ENCODE measurements at places on chromosomes 13 and 19.

- DNase-seq: no peak
Measured at GRCh38 chr19:30318936-30319335, 53.2 kb upstream of the ZNF536 start.

DNA sequence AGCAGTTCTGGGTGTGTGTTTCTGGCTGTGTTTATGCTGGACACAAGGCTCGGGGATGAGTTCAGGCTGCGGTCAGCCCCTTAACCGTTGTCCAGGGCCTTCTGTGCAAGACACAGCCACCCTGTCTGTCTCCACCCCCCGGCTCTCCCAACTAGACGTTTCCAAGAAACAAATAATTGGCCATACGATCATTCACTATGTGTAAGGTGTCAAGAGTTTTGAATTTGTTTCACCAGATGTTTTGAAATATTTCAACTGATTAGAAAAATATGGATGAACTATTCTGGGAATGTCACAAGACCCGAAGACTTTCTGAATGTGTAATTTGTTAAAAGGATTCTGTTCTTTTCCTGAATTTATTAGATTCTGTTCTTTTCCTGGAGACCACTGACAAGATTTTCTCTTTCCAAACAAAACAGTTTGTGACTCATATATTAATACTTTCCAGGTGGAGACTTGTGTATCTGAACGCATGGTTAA lies 318.2 kb downstream of the MYO16 start:
- DNase-seq: no peak

GRCh38 chr19:412356-413355 lies 3.7 kb upstream of the C2CD4C start:
- no peak for DNase-seq

GRCh38 chr13:55761986-55762385 lies 1378.7 kb upstream of the PRR20A start:
- no peak for DNase-seq

DNA sequence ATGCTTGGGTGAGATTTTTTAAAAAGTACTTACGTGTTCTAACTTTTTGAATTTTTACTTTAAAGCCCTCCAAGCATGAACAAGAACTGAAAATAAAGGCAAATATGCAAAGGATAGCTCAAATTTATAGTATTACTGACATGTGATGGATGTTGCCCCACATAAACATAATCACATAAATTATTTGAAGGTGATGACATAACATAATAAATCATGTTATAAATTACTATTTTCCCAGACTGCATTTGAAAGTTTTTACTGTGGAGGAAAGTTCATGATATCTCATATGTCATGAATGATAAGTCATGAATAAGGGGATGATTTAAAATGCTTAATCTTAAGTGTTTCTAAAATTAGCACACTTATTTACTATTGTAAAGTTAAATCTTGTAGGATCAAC lies 705.7 kb upstream of the SLITRK1 start:
- DNase-seq: no peak

- DNase-seq: no peak
Measured at GRCh38 chr19:31023038-31023437, 326.2 kb downstream of the TSHZ3 start.

DNA sequence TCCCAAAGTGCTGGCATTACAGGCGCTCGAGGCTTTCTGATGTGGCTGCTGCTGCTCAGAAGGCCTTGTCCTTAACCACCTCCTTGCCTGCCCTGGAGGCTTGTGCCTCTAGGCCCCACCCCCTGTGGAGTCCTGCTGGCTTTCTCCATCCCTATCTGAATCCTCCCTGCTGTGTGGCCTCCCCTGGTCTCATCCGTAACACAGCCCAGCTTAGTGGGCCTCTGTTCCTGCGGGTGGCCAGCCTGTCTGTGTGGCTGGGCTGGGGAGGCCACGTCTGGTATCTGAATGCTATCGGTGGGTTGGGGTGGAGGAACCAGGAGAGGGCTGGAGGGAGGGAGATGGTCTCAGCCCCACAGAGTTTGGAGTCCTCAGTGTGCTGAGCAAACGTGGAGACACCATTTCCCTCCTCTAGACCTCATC lies 4.7 kb downstream of the RPL28 start:
- DNase-seq: no peak

DNA sequence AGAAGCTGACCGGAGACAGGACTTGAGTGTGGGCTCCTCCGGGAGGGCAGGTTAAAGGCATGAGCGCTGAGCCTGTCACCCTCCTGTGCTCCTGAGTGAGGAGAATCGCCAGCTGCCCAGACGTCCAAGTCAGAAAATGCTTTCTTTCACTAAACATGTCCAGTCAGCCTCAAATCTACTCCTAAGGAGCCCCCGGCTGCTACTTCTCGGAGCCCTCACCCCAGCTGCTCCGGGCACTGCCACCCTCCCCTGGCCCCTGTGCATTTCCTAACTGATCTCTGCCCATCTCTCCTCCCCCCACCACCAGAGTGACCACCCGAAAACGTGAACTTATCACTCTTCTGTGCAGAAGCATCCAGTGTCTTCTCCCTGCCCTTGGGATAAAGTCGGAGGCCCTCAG lies 277.5 kb upstream of the SOX1 start:
- no peak for DNase-seq

DNA sequence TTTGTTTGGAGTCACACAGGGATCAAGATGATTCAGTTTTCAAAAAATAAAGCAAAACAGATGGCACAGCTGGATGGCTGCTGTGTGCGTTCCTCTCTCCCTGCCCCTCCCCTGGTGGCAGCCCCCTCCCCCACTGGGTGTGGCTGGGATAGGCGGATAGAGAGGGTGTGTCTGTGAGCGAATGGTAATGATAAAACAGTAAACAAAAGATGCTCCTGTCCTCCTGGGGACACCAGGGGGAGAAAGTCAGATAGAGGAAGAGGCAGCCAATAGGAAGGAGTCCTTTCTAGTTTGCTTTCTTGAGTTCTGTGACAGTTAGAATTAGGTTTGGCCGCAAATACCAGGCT lies 6.5 kb downstream of the TMEM255B start:
- no peak for DNase-seq

- DNase-seq: no peak
Measured at GRCh38 chr19:42062381-42062780, 7.6 kb downstream of the GRIK5 start.

- no peak for DNase-seq
Measured at GRCh38 chr19:49136771-49137171, 17.4 kb downstream of the PPFIA3 start.

- no peak for DNase-seq
Measured at GRCh38 chr13:34611671-34612070, 330.4 kb upstream of the NBEA start.

DNA sequence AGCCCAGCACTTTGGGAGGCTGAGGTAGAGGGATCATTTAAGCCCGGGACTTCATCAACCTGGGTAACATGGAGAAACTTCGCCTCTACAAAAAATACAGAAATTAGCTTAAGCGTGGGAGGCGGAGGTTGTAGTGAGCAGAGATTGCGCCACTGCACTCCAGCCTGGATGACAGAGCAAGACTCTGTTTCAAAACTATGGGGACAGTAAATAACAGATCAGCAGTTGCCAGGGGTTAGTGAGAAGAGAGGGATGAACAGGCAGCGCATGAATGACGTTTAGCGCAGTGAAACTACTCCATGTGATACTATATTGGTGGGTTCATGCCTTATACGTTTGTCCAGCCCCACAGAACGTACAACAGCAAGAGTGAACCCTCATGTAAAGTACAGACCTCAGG lies 7.1 kb upstream of the ICAM3 start:
- no peak for DNase-seq

DNA sequence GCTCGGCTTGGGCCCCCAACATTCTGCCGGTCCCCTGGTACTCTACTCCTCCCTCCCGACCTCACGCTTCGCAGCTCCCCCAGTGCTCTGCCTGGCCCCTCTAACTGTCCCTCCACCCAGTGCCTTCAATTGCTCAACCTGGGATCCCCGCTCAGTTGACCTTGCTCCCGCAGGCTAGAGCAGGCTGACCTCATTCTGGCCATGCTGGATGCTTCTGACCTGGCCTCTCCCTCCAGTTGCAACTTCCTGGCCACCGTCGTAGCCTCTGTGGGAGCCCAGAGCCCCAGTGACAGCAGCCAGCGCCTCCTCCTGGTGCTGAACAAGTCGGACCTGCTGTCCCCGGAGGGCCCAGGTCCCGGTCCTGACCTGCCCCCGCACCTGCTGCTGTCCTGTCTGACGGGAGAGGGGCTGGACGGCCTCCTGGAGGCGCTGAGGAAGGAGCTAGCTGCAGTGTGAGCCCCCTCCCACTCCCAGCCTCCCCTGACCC lies 3.6 kb downstream of the GTPBP3 start:
- DNase-seq: no peak

DNA sequence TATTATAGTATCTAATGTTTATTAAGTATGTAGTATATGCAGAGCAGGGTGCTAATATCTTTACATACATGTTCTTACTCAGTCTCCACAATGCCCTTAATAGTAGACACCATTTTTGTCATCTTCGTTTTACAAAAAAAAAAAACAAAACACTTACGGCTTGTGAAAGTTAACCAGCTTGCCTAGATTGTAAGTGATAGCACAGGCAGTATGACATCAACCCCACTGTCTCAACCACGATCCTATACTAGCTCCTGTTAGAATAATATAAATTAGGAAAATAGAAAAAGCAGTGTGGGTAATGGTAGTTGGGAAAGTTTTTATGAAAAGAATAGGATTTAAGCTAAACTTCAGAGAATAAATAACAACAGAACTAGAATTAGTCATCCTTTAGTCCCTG lies 34.3 kb downstream of the MICU2 start:
- DNase-seq: no peak

- no peak for DNase-seq
Measured at GRCh38 chr13:49097374-49097773, 121.7 kb downstream of the FNDC3A start.

- DNase-seq: no peak
Measured at GRCh38 chr13:29587645-29588044, 7.8 kb downstream of the SLC7A1 start.

- DNase-seq: no peak
Measured at GRCh38 chr13:80386002-80386401, 45.1 kb upstream of the SPRY2 start.

- no peak for DNase-seq
Measured at GRCh38 chr13:45826731-45827130, 24.8 kb downstream of the SIAH3 start.

- DNase-seq: no peak
Measured at GRCh38 chr19:8506402-8506957, 4.0 kb upstream of the PRAM1 start.

- DNase-seq: no peak
Measured at GRCh38 chr13:44271031-44271455, 102.6 kb upstream of the SERP2 start.

- no peak for DNase-seq
Measured at GRCh38 chr19:1651568-1652291, 685 bp downstream of the TCF3 start.

DNA sequence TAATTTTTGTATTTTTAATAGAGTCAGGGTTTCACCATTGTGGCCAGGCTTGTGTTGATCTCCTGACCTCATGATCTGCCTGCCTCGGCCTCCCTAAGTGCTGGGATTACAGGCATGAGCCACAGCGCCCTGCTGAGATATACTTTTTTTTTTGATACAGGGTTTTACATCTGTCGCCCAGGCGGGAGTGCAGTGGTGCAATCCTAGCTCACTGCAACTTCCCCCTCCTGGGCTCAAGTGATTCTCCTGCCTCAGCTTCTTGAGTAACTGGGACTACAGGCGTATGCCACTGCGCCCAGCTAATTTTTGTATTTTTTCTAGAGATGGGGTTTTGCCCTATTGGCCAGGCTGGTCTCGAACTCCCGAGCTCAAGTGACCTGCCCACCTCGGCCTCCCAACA lies 2.0 kb downstream of the COLGALT1 start:
- no peak for DNase-seq

DNA sequence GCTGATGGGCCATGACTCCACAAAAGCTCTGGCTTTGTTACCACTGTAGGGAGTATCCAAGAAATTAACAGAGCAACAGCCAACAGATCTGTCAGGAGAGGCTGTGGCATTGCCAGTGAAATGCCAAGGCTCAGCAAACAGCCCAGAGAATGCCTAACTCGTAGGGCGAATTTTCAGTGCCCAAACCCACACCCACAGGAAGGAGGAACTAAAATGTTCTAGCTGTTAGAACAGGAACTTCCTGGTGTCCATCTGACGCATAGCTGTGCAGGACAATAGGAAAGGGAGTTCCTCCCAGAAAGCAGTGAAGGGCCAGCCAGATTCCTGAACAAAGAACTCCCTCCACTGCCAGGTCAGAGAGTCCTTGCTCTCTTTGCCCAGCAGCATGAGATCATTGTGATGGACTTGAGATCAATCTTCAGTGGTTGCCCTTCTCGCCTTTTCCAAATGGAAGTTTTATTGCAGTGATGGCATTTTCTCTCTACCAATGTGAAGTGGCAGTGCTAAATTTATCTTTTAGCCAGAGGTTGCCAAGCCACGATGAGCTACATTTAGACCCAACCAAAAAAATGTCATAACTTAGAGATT lies 224.2 kb upstream of the STARD13 start:
- DNase-seq: no peak

All from activated naive CD8-positive, alpha-beta T cell treated with anti-CD3 and anti-CD28 coated beads, Interleukin-2, amount 50 U/mL, for 16 hours (primary cell).